ENCODE measurements at places on chromosomes 11 and 22. TPM values are rescaled to one million over a fixed set of nuclear protein-coding genes. Genes with fewer than 3 reads are reported as not detected.

- DNase-seq = no peak
Observed at GRCh38 chr22:47862394-47862793, 1099.9 kb downstream of the TBC1D22A start.

DNA sequence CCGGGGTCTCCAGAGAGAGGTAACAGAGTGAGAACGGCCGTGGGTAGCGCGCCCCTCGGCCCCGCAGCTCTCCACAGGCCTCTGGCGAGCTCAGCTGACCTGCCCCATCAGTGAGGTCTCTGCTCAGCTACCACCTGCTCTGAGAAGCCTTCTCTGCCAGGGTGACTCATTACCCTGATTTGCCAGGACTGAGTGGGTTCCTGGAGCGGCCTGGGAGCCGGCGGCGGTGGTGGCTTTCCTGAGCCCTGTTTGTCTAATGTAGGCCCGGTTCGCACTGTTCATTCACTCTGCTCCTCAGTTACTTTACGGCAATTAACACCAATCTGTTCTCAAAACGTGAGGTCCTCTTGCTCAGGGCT, 351.0 kb upstream of the B3GAT1 start:
- DNase-seq = no peak

DNA sequence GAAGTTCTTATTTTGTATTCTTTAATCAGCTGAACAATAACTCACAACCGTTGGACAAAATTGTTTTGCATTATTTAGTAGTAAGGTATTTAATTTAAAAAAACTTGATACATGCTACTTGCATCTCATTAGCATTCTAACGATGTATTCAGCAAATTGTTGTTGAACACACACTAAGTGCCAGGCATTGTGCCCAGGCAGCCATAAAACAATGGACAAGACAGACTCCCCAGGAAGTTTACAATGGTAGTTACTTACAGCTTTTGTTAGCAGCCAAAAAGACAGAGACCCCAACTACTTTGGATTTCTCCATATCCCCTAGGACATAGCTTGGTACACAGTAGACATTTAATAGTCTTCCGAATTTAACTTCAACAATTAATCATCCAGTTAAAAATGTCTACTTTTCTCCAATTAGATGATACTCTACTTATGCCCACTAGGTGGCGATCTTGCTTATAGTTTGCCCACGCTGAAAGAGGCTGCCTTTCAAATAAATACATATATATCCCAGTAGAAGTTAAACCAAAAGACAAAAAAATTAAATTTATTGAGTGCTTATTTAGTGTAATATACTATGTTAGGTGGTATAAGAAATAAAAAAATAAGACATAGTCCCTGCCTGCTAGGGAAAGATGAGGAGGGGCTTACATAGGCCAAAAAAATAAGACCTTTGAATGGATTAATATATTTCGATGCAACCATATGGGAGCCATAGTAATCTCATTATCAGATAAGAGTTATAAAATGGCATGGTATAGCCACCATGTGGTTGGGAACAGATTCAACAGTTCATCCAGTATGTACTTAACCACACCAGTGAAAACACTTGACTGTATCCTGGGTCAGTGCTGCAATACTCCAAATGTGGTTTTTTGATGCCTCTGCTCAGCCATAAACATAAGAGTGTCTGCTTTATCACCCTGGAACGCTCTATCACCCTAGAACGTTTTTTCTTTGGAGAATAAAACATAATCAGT, 2.0 kb upstream of the FJX1 start:
- DNase-seq = peak; percentile 74

The FDX1 gene
- 4.8 TPM for polyA plus RNA-seq

The NAALADL1 gene
- 6.3 TPM for polyA plus RNA-seq

DNA sequence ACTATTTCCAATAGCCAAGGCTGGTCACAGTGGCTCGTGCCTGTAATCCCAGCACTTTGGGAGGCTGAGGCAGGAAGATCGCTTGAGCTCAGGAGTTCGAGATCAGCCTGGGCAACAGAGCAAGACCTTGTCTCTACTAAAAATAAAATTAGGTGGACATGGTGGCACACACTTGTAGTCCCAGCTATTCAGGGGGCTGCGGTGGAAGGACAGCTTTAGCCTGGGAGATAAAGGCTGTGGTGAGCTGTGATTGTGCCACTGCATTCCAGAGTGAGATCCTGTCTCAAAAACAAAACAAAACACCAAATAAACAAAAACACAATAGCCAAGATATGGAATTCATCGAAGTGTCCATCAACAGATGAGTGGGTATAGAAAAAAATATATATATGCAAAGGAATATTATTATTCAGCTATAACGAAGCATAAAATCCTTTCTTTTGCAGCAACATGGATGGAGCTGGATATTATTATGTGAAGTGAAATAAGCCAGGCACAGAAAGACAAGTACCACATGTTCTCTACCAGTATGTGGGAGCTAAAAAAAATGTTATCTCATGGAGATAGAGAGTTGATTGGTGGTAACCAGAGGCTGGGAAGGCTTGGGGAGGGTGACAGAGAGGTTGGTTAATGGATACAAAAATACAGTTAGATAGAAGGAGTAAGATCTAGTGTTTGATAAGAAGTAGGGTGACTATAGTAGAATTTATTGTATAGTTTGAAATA, 22.6 kb upstream of the DLAT start:
- DNase-seq = no peak

DNA sequence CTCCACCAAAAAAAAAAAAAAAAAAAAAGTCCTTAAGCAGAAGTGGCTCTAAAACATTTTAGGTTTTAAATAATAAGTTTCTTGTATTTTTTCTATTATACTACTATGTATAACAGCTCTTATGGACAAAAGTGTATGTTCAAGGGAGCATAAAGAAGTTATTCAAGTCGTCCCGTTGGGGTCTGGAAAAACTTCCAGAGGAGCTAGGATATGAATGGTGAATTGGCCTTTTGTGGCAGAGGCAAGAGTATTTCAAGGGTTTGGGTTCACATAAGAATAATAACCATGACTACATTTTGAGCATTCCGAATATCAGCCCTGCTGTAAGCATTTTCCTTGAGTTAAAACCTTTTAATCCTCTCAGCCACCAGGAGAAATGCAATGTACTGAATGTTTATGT, 50.6 kb upstream of the ARHGAP42 start:
- DNase-seq = no peak

GRCh38 chr11:2424811-2425495, 19.4 kb downstream of the TRPM5 start:
- DNase-seq = no peak

DNA sequence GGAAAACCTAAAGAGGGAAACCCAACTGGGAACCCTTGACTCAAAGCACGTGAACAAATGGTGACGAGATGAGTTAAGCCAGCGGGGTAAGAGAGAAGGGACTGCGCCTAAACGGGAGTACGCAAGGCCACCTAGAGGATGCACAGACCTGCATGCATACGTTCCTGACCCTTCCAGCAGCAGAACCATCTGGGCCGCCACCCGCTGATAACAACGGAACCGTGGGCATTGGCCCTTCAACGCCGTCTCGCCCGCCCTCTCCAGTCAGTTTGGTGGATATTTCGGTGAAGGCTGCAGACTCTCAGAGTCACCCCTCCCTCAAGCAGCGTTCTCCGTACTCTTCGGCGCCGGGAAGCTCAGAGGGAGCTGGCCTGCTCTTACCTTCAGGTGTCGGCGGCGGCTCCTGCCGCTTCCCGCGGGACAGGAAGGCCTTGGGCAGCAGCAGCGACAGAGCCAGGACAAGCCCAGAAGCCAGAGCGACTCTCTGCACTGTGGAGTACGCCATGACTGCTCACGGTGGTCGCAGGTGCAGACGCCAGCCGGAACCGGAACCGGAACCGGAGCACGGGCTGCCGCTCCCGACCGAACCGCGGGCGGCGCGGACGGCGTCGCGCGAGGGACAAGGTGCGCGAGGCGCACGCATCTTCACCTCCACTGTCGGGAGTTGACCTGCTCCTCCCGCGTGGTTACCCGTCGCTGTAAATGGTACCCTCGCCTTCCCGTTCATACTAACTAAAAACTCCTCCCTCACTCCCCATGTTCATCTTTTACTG, at the start of gene RIC3:
Gene RIC3, minus strand, starts transcription at position 541 of the 773 bp plus-strand sequence. Its CDS starts 36 bp downstream, at position 505.
- no peak for DNase-seq

The CCDC15 gene
- 0.69 TPM for polyA plus RNA-seq

DNA sequence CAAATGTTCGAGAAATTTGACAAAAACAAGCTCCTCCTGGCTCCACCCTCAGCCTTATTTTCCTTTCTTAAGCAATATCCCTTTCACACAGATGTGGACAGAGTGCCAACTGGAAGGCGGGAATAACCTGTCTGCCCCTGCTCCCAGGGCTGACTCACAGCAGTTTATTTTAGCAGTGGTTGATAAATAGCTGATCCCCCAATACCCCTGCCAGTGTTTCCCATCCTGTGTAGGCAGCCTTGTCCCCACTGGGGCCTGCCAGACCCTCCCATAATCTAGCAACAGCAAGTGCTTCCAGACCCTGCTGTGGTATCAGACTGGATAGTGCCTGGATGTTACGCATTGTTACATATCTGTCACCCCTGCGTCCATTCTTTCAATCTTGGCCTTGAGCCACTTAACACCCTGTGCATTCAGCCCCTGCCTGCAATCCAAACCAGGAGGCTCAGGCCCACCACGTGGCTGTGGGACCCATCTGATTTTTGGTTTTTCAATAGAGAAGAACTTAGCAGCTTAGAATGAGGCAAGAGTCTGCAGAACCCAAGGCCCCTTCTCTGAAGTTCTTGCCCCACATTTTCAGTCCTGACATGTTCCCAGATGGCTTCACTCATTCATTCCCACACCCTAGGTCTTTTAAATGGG, 53.7 kb downstream of the PARVA start:
- DNase-seq = peak; percentile 91

DNA sequence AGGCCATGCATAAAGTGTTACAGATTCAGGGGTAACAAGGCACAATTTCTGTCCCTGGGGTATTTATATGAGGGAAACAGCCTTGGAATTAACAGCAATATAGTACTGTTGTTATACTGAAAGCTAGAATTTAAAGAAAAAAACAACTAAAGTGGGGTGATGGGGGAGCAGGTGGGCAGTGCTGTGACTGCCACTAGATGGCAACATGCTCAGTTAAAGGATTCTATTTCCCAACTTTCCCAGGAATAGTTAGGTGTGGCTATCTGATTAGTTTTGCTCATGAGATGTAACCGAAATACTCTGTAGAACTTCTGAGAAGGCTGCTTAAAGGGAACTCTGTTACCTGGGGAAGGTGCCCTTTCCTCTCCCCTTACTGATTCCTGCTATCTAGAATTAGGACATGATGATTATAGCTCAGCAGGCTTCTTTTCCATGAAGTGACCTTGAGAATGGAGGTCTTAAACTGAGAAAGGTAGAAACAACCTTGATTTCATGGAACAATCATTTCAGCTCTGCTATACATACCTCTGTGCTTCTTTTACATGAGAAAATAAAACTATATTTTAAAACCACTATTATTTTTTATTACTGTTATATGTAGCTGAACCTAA, 102.6 kb downstream of the RELT start:
- DNase-seq = peak; percentile 42

GRCh38 chr22:44074337-44074984, 50.4 kb downstream of the PARVB start:
- DNase-seq = no peak

DNA sequence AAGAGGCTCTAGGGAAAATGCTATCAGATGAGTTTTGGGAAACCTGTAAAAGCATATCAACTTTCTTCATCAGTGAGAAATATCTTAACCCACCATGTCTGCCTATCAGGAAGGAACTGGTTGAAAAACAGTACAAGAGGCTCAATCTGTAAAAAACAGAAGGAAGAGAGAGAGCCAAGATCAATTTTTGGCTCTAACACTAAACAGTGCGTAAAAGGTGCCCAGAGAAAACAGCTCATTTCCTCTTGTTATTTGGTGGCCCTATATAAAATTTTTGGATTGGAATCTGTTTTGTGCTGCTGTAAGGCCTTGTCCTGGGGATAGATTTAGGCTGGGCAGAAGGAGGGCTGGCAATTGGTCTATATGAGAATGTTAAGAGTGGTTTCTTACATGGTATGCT, 12.1 kb downstream of the MS4A2 start:
- DNase-seq = no peak

The TMEM151A gene
- 0.07 TPM for polyA plus RNA-seq

The C11orf71 gene
- polyA plus RNA-seq = 3.7 TPM

DNA sequence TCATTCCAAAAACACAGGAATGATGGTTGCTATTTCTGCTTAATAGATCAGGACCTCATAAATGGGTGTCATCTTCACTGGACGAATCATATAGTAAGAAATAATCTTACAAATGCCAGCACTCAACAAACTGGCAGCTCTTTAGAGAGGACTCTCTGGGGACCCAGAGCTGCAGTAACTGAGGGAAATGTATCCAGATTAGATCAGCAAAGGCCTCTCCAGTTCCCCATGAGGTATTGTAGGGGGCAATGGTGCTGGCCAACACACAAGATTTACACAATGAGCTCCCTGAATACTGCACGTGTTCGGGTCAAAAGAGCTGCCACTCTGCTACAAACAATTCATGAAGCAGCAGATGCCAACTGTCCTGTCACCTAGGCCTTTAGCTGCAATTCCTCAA, 110.2 kb downstream of the RBFOX2 start:
- DNase-seq = no peak

GRCh38 chr11:35173011-35173511, 34.1 kb downstream of the CD44 start:
- DNase-seq = peak; percentile 42

DNA sequence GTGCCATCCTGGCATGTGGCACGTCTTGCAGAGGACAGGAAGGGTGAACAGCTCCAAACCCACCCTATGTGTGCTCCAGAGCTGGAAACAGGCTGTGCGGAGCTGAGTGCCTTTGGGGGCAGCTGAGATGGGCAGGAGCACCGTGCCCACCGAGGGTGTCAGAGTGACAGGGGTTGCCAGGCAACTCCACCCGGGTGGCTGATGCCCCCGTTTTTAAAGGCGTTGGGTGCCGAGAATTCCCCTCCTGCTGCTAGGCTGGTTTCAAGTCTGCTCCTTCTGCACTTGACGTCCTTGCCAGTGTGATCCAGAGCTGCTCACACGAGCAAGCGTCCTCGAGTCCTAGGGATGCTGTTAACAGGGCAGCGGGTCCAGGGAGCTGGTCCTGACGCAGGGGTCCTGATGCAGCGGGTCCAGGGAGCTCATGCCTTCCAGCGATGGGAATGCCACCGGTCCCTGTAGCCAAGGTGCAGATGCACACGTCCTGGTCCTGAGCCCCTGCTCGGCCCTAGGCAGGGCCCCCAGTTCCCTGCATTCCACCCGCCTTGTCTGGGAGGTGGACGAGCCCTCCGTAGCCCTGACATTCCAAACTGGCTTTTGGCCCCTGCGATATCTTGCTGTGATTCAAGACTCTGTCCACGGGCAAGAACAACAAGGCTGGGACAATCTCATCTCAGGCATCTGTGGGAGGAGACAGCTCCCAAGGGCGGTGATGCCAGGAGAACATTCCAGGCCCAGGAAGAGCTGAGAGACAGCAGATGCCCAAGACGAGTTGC, 4.9 kb downstream of the KCNQ1 start:
- no peak for DNase-seq

- no peak for DNase-seq
Observed at GRCh38 chr22:19086417-19086816, 35.8 kb downstream of the DGCR2 start.

The GNAZ gene
- 1.5 TPM for polyA plus RNA-seq

DNA sequence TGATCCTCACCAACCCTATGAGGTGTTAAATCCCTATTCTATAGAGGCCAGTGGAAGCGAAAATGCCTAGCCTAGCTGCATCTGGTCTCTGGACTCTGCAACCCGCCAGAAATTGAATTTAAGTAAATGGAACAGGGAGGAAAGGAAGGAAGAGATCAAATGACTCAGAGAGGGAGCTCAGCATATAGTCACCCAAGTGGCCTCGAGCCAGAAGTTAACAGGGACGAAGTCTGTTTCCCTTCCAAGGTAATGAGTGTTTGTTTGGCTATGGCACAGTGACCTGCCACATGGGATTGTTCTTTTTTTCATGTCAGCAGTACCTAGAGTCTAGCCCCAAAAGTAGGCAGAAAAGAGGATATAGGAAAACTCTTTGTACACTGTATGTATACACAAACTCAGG, 66.3 kb downstream of the PAK1 start:
- peak; percentile 92 for DNase-seq
